ENCODE measurements at places on chromosomes 2 and 18.

- peak within 1 kb of the TSS; percentile 36 for H3K4me3 ChIP-seq
- DNase-seq, result no peak
- H3K4me1 ChIP-seq, result peaks cover 7% of the 10 kb centered on the region
- H3K27me3 ChIP-seq, result peaks cover 4% of the 10 kb centered on the region
- H3K27ac ChIP-seq, result no peak within 1 kb of the TSS
- no peaks in the 10 kb centered on the region for H3K36me3 ChIP-seq
Observed at GRCh38 chr2:227617316-227618230, at the start of gene SCYGR4. TSS of gene SCYGR4 (plus strand) at chr2:227617498. CDS start at chr2:227617498, 0 bp downstream.

- DNase-seq, result no peak
- H3K4me1 ChIP-seq, result no peaks in the 10 kb centered on the region
- no peak overlapping the region for H3K4me3 ChIP-seq
- H3K27me3 ChIP-seq, result no peaks in the 10 kb centered on the region
- H3K36me3 ChIP-seq, result no peaks in the 10 kb centered on the region
Observed at GRCh38 chr2:49832555-49832954, 678.2 kb upstream of the FSHR start.

DNA sequence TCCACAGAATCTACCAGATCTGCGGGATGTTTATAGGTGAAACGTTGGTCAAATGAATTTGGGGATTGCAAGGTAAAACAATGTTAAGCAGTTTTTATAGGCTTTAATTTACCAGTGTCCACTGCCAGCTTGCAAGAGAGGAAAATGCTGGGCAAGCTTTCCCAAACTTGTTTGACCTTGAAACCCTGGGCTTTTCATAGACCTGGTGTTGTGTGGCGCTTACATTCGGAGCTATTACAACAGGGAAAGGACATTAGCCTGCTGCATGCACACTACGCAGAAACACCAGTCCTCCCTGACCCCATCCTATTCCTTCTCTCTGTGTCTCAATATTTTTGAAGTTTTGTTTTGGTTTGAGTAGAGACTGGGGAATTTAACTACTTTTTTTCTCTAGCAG is 59.6 kb upstream of the AGPS start:
- no peak overlapping the region for H3K4me3 ChIP-seq
- H3K4me1 ChIP-seq, result peaks cover 58% of the 10 kb centered on the region
- DNase-seq, result no peak
- peak overlapping the region; percentile 90 for H3K27ac ChIP-seq
- no peaks in the 10 kb centered on the region for H3K36me3 ChIP-seq

DNA sequence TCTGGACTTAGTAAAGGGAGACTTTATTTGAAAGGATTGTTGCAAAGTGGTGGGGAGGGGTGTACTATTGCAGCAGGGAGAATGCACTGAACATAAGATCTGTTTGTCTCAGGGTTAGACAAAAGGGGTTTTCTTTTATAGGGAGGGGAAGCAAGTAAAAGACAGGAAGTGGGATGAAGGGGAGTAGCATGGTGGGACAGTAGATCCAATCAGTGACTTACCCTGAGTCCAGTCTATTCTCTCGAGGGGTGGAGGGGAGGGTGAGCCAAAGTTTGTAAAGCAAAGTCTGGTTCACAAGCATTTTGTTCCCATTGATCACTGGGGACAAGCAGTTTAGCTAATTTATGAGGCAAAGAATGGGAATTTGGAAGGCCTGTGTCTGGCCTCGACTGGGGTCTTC is 35.0 kb upstream of the CYP27C1 start:
- H3K36me3 ChIP-seq, result peaks cover 40% of the 10 kb centered on the region
- H3K4me1 ChIP-seq, result peaks cover 17% of the 10 kb centered on the region
- no peak for DNase-seq
- no peak overlapping the region for H3K4me3 ChIP-seq
- H3K27ac ChIP-seq, result no peak overlapping the region

- H3K4me1 ChIP-seq, result peaks cover 91% of the 10 kb centered on the region
- no peak overlapping the region for H3K4me3 ChIP-seq
- no peak for DNase-seq
- no peaks in the 10 kb centered on the region for H3K36me3 ChIP-seq
- peak overlapping the region; percentile 23 for H3K27ac ChIP-seq
Observed at GRCh38 chr2:172462849-172463381, 35.5 kb downstream of the ITGA6 start.

- H3K36me3 ChIP-seq, result no peaks in the 10 kb centered on the region
- no peak for DNase-seq
- peaks cover 7% of the 10 kb centered on the region for H3K27me3 ChIP-seq
- no peaks in the 10 kb centered on the region for H3K4me1 ChIP-seq
- H3K27ac ChIP-seq, result no peak overlapping the region
Observed at GRCh38 chr2:240305369-240305962, 130.0 kb upstream of the GPC1 start.

DNA sequence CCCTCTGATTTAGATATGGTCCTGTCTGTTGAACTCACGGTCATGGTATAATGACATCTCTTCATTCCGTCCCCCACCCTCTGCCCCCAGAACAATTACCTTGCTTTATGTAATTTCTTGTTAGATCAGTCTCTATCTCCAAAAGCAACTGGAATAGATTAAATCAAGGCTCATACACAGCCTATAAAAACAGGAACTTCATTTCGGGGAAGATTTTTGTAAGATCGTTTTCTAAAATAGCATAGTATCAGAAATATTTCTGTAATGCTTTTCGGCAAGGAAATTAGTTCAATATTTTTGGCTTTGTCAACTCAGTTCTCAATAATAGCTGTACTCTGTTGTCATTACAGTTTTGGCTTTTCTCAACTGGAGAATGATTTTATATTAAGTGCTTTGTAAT is 157.2 kb downstream of the FMNL2 start:
- peaks cover 51% of the 10 kb centered on the region for H3K4me1 ChIP-seq
- DNase-seq, result no peak
- no peaks in the 10 kb centered on the region for H3K27me3 ChIP-seq
- no peaks in the 10 kb centered on the region for H3K36me3 ChIP-seq

GRCh38 chr2:100126201-100126600 is 16.2 kb downstream of the AFF3 start:
- no peak for DNase-seq
- H3K4me3 ChIP-seq, result no peak overlapping the region
- peaks cover 5% of the 10 kb centered on the region for H3K27me3 ChIP-seq

DNA sequence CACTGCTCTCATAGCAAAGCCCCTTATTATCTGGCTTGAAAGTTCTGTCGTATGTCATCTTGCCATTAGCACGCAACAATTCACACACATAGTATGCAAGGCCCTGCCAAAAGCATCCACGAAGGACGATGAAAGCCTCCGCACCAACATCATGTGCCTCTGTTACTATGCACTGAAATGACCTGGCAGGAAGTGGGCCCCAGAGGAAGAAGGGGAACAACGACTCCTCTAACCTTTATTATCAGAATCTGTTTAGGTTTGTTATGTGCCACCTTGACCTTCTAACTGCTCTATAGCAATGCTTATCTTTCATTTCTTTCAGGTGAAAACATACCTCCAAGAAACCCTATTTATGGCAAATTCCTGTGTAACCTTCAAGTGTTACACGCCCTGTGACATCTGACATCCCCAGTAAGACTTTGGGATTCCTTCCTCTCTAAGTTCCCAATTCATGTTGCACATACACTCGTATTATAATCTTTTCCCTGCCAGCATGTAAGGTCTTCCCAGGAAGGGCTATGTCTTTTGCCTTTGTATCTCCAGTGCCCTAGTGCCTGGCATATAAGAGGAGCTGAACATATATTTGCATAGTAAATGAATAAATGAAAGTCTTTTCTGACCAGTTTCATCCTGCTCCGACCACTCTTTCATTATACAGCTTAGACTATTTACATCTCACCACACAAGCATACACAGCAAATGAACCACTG is 7.0 kb upstream of the NDUFV2 start:
- peaks cover 53% of the 10 kb centered on the region for H3K4me1 ChIP-seq
- no peaks in the 10 kb centered on the region for H3K27me3 ChIP-seq
- H3K36me3 ChIP-seq, result no peaks in the 10 kb centered on the region
- H3K4me3 ChIP-seq, result peak overlapping the region; percentile 64
- no peak for DNase-seq

DNA sequence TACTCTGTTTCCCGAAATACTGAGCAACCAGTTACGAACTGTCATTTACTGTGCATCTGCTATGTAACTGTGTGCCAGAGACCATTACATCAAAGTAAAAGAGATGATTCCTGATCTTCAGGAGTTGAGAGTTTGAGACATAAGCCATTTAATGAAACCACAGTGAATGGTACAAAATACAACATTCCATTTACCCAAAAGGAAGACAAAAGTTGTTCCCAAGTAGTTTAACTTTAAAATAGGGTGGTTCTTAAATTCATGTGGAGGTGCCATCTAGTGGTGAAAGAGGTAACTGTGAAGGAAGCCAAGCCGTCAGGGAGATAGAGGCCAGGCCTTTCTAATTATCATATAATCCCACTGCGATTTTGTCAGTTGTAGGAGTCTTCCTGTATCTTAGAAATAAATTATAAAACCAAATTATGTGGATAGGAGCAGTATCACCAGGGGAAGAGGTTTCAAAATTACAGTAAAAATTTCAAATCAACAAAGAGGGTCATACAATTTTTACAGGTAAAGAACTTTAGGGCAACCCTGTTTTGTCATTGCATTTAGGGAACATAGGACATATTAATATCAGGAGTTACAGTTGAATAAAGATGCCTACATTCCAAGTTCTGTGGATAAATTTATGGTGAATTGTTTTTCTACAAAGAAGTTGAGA is 67.7 kb downstream of the EPAS1 start:
- peaks cover 43% of the 10 kb centered on the region for H3K4me1 ChIP-seq
- peaks cover 29% of the 10 kb centered on the region for H3K36me3 ChIP-seq

GRCh38 chr2:223884399-223884798 is 47.0 kb upstream of the AP1S3 start:
- H3K27ac ChIP-seq, result peak overlapping the region; percentile 86
- H3K4me1 ChIP-seq, result peaks cover 34% of the 10 kb centered on the region
- DNase-seq, result peak; percentile 68
- H3K36me3 ChIP-seq, result peaks cover 32% of the 10 kb centered on the region

DNA sequence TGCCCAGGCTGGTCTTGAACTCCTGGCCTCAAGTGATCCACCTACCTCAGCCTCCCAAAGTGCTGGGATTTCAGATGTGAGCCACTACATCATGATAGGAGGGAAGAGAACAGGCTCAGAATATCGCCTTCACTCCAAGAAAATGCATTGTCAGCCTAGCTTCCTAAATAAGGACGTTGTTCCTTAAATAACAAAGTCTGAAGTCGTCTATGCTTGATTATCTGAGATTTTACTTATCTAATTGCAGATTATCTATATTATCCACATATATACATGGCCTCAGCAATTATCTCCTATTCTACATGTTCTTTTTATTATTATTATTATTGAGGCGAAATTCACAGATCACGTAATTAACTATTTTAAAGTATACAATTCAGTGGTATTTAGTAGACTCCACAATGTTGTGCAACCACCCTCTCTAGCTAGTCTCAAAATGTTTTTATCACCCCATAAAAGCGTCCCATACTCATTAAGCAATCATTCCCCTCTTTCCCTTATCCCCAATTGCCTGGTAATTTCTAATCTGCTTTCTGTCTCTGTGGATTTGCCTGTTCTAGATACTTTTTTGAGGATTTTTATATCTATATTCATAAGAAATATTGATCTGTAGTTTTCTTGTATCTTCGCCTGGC is 95.1 kb upstream of the RFX8 start:
- no peaks in the 10 kb centered on the region for H3K4me1 ChIP-seq
- no peak for DNase-seq
- no peak overlapping the region for H3K4me3 ChIP-seq

Measured in HFFc6 (cell line).